GM12892 (cell line): ENCODE measurements at places on chromosomes 6 and 20.

DNA sequence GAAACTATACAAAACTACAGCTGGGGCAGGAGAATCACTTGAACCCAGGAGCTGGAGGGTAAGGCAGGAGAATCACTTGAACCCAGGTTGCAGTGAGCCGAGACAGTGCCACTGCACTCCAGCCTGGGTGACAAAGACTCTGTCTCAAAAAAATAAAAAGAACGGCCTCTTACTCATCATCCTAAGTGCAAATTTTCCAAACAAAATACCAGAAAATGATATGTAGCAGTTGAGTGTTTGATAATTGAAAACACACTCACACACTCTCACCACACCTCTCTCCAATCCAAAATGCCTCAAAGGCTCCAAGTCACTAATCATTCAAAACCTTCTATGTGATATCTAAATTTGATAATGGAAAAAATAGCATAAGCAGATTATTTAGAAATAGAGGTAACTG is 198.6 kb upstream of the SHLD1 start:
- DNase-seq = no peak

- DNase-seq = no peak
Observed at GRCh38 chr20:5657876-5658200, 92.4 kb upstream of the SHLD1 start.

- peak; percentile 20 for DNase-seq
Observed at GRCh38 chr6:144008120-144008811, at the start of gene PLAGL1. Gene PLAGL1, minus strand, starts transcription at chr6:144008259. Its CDS starts 60,123 bp downstream, at chr6:143948136.

GRCh38 chr6:167960579-167960978 is 36.9 kb upstream of the KIF25 start:
- DNase-seq = no peak

- no peak for DNase-seq
Observed at GRCh38 chr6:32685603-32686002, 19.1 kb upstream of the HLA-DQB1 start.

DNA sequence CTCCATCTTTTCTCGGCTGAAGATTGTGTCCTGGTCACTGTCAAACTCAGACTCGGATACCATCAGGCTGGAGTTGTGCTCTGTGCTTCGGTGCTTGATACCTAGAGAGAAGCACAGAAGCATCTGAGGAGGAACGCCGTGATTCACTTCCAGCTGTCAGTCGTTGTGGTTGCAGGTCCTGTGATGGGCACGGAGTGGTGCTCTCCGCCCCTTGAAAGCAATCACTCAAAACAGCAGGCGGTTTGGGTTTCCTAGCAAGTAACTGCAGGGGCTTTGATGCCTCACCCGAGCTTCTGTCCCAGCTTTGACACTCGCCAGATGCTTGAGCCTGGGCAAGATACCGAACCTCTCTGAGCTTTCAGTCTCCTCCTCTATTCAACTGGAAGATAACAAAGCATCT is 52.5 kb downstream of the ALDH5A1 start:
- DNase-seq = no peak

DNA sequence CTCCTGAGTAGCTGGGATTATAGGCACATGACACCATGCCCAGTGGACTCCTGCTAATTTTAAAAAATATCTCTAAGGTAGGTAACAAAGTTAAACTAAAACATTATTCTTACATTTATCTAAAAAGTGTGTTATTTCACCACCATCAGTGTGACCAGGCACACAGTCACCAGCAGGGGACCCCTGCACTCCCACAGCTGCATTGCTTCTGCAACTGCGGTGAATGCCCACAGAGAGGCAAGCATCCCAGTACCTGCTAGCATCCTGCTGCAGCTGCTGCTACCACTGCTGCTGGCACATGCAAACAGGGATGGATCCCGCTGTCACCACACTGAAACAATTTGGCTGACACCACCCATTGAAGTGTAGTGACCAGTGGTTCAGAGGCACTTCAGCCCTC is 21.9 kb upstream of the EPB41L2 start:
- DNase-seq = no peak
